Left colon (tissue), 2 donors: ENCODE measurements at places on chromosomes 2 and 18.
A peak's percentile ranks its signal among the peaks of the same experiment; 100 is the strongest.

DNA sequence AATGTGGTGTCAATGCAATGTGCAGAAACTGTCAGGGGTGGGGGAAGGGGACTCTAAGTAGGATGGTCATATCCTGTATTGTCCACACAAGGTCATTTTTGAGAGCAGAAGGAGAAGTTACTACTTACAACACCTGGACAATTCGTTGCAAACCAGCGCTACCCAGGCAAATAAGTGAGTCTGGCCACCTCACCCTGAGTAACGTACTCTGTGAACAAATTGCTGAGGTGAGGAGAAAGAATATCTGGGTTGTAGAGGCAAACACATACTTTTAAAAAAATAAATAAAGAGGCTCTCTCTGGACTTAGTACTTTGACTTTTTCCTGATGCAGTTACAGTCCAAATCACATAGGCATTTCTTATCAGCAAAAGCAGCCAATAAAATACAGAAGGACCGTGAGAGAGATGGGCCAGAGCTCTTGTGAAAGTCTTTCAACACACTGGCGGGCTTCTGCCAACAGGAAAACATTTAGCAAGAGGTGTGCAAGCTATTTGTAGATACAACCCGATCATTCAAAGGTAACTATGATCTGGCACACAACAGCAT, 268.2 kb upstream of the ID2 start:
- peak; percentile 75 for DNase-seq

GRCh38 chr18:57869221-57869620, 66.1 kb upstream of the ATP8B1 start:
- DNase-seq, result no peak

- no peak for DNase-seq
Observed at GRCh38 chr2:149315461-149315860, 14.9 kb upstream of the LYPD6 start.

- no peak for DNase-seq
Observed at GRCh38 chr2:100603414-100603813, 40.6 kb downstream of the PDCL3 start.

DNA sequence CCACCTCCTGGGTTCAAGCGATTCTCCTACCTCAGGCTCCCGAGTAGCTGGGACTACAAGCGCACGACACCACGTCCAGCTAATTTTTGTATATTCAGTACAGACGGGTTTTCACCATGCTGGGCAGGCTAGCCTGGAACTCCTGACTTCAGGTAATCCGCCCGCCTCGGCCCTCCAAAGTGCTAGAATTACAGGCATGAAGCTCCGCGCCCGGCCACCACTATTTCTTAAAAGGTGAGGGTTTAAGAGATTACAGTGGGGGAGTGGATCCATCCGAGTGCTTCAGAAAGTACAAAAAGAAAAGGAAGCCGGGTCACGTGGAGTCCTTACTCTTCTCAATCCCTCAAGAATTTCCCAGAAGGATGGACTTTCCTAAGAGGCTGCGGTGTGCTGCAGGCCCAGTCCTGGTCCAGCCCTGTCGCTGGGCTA, 146.9 kb downstream of the ANKRD44 start:
- DNase-seq, result no peak

GRCh38 chr2:189581354-189582139, 961 bp upstream of the SLC40A1 start:
- peak; percentile 43 for DNase-seq

DNA sequence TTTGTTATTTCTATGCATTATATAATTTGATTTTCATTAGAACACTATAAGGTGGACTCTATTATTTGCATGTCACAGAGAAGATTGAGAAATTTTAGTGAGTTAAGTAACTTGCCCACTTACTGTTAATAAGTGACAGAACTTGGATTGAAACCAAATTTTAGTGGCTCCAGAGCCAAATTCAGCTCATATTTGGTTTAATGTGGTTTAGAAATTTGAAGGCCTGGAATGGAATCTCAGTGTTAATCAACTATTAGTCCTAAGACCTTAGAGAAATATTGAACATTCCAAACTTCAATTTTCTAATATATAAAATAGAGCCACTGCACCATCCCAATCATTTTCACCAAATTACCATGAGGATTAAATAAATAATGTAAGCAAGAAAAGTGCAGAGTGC, 281.6 kb downstream of the ZNF385B start:
- DNase-seq, result no peak

- no peak for DNase-seq
Observed at GRCh38 chr2:241149675-241149924, 328 bp upstream of the PASK start.

GRCh38 chr2:133054297-133054696, 384.3 kb upstream of the LYPD1 start:
- no peak for DNase-seq

DNA sequence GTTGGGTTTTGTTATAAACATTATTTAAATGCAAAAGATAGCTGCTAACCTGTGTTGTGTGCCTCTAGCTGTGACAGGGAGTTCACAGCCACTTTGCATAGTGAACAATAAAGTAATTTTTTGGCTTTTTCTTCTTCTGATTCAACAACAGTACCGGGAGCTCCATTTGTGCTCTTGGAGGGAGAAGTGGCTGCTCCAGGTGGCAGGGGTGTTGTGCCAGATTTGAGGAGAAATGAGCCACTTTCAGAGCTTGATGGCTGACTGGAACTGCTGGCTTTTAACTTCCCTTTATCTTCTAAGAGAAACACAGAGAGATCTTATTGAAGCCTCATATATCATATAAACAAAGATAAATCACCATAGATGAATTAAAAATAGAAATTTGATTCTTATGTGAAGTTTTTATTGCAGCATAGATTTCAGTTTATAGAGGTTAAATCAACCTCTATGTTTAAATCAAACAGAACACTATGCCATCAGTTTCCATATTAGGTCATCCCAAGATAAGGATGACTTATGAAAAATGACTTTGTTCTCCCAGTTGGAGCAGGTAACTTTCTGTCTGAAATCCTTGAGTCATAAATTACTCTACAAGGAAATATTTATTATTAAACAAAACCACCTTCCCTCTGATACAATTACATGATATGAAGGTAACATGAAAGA, 182.0 kb upstream of the SESTD1 start:
- DNase-seq, result no peak

- DNase-seq, result no peak
Observed at GRCh38 chr2:143551971-143552650, 422.9 kb downstream of the ARHGAP15 start.

DNA sequence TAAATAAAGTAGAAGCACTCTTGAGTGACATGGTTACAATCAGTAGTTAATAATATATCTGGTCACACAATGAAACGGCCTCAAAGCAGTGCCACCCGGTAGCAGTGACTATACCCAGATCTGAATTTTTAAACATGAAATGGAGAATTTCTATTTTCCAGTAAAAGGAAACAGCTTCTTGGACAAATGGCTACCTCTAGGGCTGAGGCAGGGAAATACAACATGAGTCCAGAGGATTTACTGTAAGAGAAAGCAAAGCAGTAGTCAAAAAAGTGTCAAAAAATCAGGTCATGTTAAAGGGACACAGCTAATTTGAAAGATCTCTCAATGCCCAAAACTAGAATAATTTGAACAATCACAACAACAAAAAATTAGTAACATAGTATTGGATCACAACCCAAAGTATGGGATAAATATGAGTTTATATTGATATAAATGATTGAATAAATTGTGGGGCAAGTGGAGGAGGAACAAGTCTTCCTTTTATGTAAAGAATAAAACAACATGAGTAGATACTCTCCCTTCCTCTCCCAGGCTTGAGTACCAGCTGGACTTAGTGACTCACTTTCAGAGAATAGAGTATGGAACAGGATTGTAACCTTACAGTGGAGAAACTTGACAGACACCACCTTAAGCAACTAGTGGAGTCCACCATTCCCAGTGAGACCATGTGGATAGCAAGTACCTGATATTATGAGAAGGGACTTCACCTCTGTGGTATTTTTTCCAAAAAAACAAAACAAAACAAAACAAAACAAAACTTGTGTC, 180.8 kb downstream of the MBD2 start:
- DNase-seq, result no peak

DNA sequence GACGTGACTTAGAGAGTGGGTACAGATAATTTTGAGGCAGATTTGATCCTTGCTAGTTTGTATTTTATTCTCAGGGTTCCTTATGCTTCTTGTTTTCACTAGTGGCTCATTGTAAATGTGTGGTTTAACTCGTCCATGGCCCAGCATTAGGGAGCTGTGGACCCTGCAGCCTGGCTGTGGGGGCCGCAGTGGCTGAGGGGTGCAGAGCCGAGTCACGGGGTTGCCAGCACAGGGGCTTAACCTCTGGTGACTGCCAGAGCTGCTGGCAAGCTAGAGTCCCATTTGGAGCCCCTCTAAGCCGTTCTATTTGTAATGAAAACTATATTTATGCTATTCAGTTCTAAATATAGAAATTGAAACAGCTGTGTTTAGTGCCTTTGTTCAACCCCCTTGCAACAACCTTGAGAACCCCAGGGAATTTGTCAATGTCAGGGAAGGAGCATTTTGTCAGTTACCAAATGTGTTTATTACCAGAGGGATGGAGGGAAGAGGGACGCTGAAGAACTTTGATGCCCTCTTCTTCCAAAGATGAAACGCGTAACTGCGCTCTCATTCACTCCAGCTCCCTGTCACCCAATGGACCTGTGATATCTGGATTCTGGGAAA, 269.9 kb downstream of the MYT1L start:
- DNase-seq, result no peak

DNA sequence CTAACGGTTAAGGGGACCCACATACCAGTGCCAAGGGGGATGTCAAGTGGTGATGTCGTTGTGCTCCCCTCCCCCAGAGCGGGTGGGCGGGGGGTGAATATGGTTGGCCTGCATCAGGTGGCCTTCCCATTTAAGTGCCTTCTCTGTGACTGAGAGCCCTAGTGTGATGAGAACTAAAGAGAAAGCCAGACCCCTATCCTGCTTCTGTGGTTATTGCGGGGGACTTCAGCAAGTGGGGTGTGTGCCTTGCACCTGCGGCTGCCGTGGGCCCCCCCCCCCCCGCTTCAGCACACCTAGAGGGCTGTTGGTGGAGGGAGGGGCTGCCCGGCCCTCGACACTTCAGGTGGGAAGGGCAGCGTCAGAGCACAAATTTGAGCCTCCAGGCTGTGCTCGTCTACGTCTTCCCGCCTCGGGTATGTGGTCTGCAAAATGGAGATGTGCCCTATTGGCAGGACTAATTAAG, 6.1 kb downstream of the CTDSP1 start:
- peak; percentile 59 for DNase-seq

GRCh38 chr2:212495046-212495445, 43.6 kb downstream of the ERBB4 start:
- no peak for DNase-seq

DNA sequence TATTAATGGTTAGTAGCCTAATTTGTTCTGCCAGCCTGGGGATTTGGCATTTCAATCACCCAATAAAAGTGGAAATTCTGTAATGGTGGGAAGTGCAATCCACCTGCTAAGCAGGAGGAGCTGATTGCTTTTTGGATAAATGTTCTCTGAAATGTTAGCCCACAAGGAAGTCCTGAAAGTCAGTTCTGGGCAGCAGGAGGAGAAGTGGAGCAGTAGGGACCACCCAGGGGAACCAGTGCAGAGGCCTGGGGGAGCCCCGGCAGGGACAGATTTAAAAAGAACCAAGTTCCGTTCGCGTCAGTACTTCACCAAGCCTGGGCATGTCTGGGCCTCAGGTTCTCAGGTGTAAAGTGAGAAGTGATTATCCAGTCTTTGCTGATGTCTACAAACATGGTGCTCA, 248.5 kb upstream of the RAB6C start:
- DNase-seq, result no peak

DNA sequence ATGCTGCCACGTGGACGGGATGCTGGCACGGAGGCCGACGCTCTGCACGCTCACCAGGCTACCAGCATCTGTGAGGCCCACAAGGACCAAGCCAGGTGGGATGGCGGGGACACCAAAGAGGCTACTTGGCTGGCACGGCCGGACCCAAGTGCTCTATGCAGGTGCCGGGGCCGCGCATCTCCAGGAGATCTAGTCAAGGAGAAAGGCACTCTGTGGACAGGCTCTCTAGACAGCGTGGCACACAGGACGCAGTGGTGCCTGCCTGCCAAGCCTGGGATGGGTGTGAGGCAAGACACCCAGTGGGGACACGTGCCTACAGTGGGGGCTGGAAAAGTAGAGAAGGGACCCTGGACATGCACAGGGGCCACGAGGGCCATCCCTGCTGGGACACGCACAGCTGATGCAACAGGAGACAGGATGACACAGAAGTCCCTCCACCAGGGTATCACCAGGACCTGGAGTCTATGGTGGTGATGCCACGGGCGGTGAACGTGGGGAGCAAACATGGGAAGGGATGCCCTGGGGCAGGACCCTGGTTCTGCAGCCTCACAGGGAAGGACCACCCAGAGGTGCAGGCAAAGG, 28.5 kb downstream of the ZNF516 start:
- DNase-seq, result no peak

- DNase-seq, result no peak
Observed at GRCh38 chr2:134389381-134389780, 135.5 kb downstream of the MGAT5 start.

DNA sequence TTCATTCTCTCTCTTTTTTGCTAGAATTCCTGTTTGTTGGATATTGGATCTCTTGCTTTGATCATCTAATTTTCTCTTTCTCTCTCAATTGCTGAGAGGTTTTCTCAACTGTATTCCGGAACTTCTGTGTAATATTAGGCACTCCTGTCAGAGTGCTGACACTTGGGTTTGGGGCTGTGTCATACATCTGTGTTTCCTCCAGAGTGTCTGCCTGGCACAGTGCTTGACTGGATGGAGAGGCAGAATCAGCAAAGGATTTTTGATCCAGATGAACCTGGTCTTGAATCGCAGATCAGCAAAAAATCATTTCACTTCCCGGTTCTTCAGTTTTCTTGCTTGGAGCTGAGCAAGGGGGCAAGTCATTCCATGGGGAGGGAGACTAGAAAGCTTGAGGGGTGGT, 87.7 kb upstream of the CXCR4 start:
- DNase-seq, result no peak

DNA sequence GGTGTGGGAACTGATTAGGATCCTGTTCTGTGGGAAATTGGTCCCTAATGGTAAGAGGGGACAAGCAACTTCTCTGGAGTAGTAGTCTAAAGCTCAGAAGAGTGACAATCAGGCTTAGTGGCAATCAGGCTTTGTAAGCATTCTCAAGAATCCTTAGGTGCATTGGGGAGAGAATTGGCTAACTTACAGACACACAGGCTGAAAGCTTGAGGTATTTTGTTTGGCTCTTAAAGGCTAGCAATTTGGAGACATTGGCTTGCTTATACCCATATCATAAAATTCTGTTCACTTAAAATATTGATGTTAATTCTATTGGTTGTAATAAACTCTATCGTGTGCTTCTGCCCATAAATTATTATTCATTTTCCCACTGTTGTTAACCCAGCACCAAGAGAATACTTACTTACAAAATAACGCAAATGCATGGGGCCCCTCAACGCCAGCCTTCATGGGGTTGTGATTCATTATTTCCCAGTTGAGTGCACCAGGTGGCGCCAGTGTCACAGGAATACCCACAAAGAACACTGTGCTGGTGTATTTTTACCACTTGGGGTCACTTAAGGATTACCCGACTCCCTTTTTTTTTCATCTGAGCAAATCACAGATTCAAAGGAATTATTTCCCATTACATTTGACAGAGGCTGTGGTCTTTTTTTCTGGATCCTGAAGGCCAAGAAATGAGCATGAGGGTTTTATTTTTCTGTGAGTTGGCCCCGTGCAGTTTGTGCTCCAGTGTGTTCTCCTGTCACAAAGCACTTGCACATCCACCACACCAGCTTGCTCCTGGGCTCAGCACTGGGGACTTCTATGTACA, 45.5 kb downstream of the DDX1 start:
- DNase-seq, result peak; percentile 44
